Neural cell (in vitro differentiated cells): ENCODE measurements at places on chromosomes 5 and 9. TPM values are rescaled to one million over a fixed set of nuclear protein-coding genes. Genes with fewer than 3 reads are reported as not detected.

The FCN1 gene
- not detected in 2 replicates for polyA plus RNA-seq

The PCDHA9 gene
- 0.56 and 0.88 TPM in 2 replicates for polyA plus RNA-seq

The CRHBP gene
- polyA plus RNA-seq: not detected in 2 replicates

The ACSL6 gene
- polyA plus RNA-seq: 30.5 and 39.0 TPM in 2 replicates

The RAD17 gene
- 51.8 and 54.8 TPM in 2 replicates for polyA plus RNA-seq

The DPYSL3 gene
- 689 and 736 TPM in 2 replicates for polyA plus RNA-seq

The EIF4E1B gene
- polyA plus RNA-seq: 0.82 TPM in 1 of 2 replicates, not detected in the other

The SEC16A gene
- polyA plus RNA-seq: 15.4 and 21.8 TPM in 2 replicates

The NR5A1 gene
- polyA plus RNA-seq: 0.09 and 2.4 TPM in 2 replicates

The IFNK gene
- polyA plus RNA-seq: not detected in 2 replicates

The F2RL2 gene
- not detected in 2 replicates for polyA plus RNA-seq
